ENCODE measurements at places on chromosomes 1 and 21. TPM values are rescaled to one million over a fixed set of nuclear protein-coding genes. Genes with fewer than 3 reads are reported as not detected.

The CD1D gene
- not detected for total RNA-seq

The IPO13 gene
- total RNA-seq = 10.5 TPM

The OTUD3 gene
- 2.7 TPM for total RNA-seq

The YRDC gene
- total RNA-seq = 18.1 TPM

The SPRR1A gene
- total RNA-seq = not detected

The GPR25 gene
- not detected for total RNA-seq

The RXFP4 gene
- total RNA-seq = not detected

The NUP210L gene
- total RNA-seq = not detected

The TTC34 gene
- total RNA-seq = 0.02 TPM

The C1orf56 gene
- 4.2 TPM for total RNA-seq

The AHCYL1 gene
- 48.9 TPM for total RNA-seq

The RAVER2 gene
- 3.5 TPM for total RNA-seq

The CYP4Z1 gene
- not detected for total RNA-seq

The RNU1-1 gene
- not detected for total RNA-seq

The LENEP gene
- not detected for total RNA-seq

The CCDC185 gene
- total RNA-seq = not detected

The NUCKS1 gene
- total RNA-seq = 111 TPM

The F13B gene
- not detected for total RNA-seq

The LYPD8 gene
- total RNA-seq = 0.45 TPM

The S100B gene
- total RNA-seq = not detected

The THEM5 gene
- total RNA-seq = not detected

The RGS16 gene
- 0.25 TPM for total RNA-seq

The FNBP1L gene
- total RNA-seq = 24.3 TPM

The GCSAML gene
- not detected for total RNA-seq

The GRIK1 gene
- not detected for total RNA-seq

The FRRS1 gene
- total RNA-seq = 2.2 TPM

The IL20 gene
- total RNA-seq = not detected

The MXRA8 gene
- 0.15 TPM for total RNA-seq
